ENCODE measurements at places on chromosomes 4 and X.
A peak's percentile ranks its signal among the peaks of the same experiment; 100 is the strongest.

DNA sequence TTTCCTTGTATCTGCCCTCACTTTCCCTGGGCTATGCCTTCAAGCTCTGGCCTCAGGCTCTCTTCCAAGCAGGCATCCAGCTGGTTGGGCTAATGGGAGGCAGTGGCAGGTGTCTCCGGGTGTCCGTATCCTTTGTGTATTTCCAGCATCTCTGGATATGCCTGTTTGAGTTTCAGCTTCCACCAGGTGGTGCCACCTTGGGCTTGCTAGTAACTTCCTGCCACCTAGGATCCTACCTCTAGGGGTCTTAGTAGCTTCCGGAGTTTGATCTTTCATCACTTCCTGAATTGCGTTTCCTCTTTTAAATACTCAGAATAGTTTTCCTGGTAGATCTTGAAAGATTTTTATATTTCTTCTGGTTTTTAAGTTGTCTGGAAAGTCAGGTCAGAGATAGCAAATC is 23.2 kb upstream of the ANOS1 start:
- DNase-seq = no peak

- DNase-seq = no peak
These were observed 29.1 kb downstream of the MAGED1 start for GRCh38 chrX:51922561-51922960.

GRCh38 chr4:6682862-6683590 is 10.7 kb upstream of the S100P start:
- DNase-seq = no peak

DNA sequence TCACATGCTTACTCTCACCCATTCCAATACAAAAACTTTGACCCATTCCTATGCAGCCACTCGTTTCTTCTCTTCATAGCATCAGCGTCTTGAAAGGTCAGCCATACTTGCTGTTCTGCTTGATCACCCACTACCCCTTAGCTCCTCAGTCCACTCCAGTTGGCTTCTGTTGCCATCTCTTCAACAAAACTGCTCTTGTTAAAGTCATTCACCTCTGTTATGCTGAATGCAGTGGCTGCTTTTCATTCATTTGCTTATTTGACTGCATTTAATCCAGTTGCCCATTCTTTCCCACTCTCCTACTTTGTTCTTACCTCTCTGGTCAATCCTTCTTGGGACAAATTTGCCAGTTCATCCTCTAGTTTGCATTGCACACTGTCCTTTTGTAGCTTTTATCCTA is 24.9 kb downstream of the CEP135 start:
- DNase-seq = no peak

- DNase-seq = no peak
These were observed 7.4 kb upstream of the FGF13 start for GRCh38 chrX:138718941-138719340.

GRCh38 chrX:131394384-131394783 is 105.3 kb upstream of the IGSF1 start:
- no peak for DNase-seq

DNA sequence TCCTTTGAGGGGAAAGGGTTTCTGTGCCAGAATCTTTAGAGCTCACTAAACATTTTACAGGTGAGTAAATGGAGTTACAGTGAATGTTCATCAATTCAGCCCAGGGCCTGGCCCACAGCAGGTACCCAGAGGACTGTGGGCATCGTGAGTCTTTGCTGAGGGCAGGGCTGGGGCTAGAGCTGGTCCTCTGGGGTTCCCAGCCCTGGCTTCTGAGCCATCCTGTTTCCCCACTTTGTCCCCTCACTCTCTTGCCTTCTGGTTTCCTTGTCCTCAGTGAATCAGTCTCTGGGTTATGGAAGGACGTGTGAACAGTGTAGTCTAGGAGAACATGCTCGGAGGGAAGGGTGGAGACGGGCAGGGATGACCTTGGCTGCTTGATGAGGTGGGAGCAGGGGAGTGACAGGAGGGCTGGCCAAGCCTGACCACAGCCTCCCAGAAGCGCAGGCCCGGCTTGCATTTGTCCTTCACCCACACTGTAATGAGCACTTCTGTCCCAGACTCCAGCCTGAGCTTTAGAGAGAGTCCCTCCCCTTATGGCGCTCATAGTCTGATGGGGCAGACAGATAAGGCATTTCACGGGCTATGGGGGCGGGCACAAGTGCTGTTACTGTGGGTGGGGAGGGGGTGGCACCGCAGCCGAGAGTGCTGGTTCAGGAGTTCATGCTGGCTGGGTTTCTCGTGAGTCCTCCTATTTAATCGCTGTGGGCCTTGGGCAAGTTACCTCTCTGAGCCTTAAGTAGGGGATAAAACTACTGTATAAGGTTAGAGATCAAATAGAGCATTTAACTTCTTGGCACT is 17.3 kb downstream of the TBC1D14 start:
- peak; percentile 64 for DNase-seq

GRCh38 chr4:150582146-150582872 is at the start of gene MAB21L2:
Gene MAB21L2 (plus strand): TSS chr4:150582151. CDS start chr4:150583030, 879 bp downstream.
- no peak for DNase-seq

Data from CD4-positive, alpha-beta T cell treated with Interleukin-6 at 100 ng/mL for 8 hours (primary cell).